ENCODE measurements at places on chromosomes 2 and 18.
A peak's percentile ranks its signal among the peaks of the same experiment; 100 is the strongest.

DNA sequence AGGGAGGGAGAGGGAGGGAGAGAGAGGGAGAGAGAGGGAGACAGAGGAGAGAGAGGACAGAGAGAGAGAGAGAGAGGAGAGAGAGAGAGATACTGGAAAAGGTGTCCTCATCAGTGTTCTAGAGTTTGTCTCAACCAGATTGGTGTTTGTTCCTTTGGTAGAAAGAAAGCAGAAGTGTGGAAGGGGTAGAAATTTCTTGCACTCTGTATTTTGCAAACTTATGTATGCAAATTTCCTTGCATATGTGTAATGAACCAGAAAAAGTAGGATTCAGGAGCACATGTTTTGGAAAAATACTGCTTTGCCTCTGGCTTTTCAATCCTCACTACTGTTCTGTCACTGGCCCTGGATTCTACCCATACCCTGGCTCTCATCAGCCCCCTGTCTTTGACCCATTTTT is 1.1 kb upstream of the SP140 start:
- peak; percentile 56 for DNase-seq

- peak; percentile 66 for DNase-seq
Measured at GRCh38 chr2:136117391-136117841, 533 bp downstream of the CXCR4 start.

DNA sequence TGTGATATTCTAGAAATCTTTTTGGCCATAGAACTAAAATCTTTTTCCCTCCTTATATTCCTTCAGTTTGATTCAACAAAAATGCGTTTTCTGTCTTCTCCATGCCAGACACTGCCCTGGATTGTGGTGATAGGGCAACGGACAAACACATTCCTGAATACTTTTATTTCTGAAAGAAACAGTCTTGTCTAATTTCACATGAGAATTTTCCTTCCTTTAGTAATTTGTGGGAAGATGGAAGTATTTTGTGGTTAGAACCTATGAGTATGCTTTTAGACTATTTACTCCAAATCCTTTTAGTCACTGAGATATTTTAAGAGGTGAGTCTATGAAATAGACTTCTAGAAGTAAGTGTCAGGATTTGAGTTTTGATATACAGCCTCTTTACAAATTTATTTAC is 49.6 kb downstream of the COL5A2 start:
- DNase-seq = no peak

DNA sequence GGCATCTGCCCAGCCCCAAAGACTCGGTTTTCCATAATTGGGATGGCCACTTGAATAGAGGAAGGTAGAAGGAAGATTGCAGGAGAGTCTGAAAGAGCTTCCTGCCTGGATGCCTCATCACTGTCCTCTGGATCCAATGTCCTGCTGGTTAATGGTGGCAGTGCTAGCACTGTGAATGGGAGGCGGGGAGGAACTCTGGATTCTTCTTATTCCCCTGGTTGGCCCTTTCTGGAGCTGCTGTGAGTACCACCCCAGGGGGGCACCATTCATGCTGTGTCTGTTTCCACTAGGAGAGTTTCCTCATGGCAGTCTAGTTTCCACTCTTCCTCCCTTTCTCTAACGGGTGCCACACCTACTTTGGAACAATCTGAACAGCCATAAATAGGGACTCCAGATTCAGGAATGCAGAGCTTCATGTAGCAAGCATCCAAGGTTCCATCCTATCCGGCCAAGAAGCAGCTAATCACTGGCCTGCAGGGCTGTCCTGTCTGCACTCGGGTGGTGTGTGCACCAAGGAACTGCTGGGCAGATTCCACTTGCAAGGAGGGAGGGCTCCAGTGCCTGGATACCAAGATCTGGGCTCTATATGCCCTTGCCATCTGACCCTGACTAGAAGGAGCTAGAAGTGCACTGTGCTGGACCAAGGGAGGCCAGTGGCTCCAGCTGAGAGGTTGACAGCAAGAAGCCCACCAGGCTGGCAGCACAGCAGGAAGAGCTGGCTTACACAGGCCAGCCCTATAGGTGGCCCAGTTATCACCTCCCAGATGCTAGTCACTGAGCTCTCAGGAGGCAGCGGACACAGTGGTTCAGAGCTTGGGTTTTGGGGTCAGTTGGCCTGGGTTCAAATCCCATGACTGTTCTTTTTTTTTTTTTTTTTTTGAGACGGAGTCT is 4.6 kb upstream of the ATOH8 start:
- DNase-seq = no peak

DNA sequence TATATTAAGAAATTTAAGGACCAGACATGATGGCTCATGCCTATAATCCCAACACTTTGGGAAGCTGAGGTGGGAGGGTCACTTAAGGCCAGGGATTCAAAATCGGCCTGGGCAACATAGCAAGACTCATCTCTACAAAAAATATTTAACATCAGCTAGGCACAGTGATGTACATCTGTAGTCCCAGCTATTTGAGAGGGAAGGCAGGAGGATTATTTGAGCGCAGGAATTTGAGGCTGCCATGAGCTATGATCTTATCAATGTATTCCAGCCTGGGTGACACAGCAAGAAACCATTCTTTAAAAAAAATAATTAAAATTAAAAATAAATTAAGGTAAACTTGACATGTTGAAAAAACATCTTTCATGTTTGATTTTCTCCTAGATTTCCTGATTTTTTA is 564.2 kb downstream of the MBD2 start:
- no peak for DNase-seq

DNA sequence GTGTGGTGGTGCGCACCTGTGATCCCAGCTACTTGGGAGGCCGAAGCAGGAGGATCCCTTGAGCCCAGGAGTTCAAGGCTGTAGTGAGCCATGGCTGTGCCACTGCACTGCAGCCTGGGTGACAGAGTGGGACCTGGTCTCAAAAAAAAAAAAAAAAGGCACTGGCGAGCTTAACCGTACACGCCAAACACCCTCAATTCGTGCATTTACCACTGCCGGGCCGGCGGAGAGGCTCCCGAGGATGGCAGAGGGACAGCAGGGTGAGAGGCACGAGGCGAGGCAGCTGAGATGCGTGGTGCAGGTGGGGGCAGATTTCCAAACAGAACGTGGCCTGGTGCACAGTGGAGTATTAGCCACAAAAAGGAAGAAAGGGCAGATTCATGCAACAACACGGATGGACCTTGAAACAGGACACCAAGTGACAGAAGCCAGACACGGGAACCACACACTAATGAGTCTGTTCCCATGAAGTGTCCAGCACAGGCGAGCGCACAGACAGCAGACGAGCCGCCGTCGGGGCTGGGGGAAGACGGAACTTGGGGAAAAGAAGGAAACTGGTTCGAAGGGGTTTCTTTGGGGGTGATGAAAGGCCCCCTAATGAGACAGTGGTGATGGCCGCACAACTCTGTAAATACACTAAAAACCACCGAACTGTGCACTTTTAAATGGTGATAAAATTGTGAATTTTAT is 27.4 kb downstream of the SLC66A2 start:
- no peak for DNase-seq

GRCh38 chr2:119109866-119110265 is 48.7 kb downstream of the C1QL2 start:
- no peak for DNase-seq

DNA sequence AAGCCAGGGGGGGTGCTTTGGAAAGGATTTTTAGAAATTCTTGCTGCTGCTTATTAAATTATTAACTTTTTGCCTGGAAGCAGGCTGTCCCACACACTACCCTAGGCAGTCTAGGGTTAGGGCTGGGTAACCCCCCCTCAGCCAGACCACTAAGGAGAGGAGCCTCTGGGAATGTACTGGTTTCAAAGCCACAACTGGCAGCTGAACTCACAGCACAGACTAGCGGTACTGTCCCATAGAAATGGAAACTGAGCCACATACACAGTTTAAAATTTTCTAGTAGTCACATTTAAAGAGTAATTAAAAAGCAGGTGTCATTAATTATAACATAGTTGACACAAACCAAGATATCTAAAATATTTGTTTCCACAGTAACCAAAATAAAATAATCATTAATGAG is 50.1 kb downstream of the SPRED2 start:
- DNase-seq = no peak

DNA sequence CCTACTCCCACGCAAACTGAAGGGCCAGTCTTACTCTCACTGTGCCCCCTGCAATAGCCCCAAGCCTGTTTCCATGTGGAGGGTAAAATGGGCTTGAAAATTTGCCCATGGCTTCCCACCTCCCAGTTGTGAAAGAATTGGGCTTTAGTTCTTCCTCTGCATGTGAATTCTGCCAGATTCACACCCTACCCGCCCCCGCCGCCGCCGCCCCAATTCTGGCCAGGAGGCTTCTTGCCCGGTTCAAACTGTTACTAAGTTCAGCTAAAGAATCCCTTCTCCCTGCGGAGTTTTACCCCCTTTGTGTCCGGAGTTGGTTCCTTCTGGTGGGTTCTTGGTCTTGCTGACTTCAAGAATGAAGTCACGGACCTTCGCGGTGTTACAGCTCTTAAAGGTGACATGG is 25.5 kb upstream of the SAP130 start:
- DNase-seq = no peak

- DNase-seq = no peak
Measured at GRCh38 chr2:239818531-239819011, 206.6 kb downstream of the NDUFA10 start.

DNA sequence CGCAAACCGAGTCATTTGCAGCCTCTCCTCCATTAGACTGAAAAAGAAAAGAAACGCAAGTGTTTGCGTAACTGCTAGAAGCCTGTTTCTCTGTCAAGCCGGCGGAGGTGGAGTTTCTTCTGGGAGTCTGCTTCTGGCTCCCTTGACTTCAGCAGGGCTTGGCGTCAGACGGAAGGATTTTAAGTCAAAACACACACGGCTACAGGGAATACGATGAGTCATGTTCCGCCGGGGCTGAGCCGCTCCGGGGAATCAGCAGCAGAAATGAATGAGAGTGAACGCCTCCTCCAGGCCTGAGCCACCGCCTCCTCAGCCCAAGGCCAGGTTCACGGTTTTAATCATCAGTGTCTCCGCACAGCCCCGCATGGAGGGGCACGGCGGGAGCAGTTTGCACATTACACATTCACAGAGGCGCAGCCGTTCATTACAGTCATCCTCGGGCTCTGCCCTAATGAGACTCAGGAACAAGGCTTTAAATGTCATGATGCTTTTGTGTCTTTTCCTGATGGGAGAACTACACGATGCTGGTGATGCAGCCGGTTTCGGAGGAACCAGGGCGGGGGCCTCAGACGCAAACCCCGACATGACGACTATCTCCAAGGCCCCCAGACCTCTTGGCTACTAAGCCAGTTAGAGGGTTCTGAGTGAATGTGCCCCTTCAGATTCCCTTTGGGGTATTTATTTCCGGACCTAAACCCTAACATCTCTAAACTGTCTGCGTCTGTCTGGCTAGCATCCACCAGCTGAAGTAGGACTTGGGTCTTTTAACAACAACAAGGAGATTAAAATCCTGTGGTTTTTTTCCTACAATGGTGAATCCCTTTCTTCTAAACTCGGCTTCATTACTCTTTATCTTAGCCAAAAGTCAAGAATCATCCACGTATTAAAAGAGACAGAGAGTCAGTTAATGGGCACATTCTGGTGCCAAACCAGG is 11.1 kb upstream of the SCG2 start:
- DNase-seq = peak; percentile 5

GRCh38 chr2:109148117-109148746 is 19.2 kb downstream of the SH3RF3 start:
- DNase-seq = no peak

DNA sequence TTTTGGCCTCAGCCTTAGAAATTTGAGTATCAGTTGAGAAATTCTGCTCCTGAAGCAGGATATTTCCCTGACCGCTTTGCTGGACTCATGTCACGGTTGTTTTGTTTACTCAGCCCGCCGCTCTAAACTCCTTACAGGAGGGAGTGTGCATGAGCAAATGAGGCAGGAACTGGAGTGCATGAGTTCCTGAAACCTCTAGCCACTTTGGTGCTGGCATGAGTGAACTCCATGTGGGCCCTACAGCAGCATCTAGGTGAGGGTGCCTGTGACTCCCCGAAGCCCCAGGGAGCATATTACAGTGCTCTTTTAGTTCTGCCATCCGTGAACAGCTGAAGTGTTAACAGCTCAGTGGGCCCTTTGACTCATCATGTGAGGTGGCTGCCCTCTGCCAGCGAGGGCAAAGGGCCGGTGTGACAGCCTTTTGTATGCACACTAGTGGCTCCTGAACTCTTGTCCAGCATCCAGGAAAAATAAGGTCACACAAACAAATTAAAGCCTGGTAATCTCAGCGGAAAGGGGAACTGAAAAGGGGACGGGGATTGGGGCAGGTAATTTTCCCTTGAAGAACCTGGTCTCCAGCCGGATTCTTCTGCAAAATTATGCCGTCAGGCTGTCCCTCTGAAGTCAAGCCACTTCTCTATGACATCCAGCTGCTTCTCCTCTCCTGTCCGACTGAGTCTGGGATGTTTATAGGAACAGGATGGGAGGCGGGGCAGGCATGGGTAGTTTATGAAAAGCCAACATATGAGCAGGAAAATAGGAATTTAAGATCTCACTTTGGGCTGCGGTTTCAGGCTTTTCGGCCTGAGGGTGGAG is 1668.7 kb downstream of the SUCLG1 start:
- DNase-seq = no peak

DNA sequence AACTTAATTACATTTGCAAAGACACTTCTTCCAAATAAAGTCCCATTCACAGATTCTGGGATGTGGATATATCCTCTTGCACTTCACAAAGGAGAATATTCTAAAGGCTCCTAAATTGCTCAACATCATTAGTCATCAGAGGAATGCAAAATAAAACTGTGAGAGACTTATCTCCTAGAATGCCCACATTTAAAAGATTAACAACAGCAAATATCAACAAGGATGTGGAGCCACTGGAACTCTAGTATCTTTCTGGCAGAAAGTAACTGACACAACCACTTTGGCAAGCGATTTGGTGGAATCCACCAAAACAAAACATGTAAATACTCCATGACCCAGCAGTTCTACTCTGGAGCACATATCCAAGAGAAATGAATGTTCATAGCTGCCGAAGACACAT is 4.6 kb downstream of the NEU2 start:
- DNase-seq = no peak

GRCh38 chr2:133197156-133197555 is 371.1 kb downstream of the NCKAP5 start:
- no peak for DNase-seq

GRCh38 chr2:130898553-130898952 is 61.8 kb downstream of the ARHGEF4 start:
- no peak for DNase-seq

DNA sequence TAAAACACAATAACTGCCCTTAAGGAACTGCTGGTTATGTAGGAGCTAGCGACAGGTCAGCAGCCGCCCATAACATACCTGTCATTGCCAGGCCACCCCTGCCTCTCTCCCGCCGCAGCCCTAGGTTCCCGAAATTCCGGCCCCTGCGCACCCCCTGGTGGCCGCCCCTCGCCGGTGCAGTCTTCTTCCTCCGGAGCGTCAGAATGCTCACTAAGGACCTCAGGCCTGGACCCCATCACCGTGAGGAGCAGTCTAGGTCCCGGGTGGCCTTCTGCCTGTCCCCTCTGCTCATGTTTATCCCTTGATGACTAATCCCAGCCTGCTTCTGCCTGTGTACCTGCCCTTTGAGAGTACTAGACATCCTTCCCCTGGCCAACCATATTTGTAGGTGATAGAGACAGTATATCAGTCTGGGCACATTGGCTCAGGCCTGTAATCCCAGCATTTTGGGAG is 115.7 kb upstream of the SLC1A4 start:
- peak; percentile 71 for DNase-seq

GRCh38 chr2:105252271-105252670 is 10.7 kb downstream of the GPR45 start:
- DNase-seq = no peak
